ENCODE measurements at places on chromosomes 12 and 14.

- DNase-seq = no peak
Observed at GRCh38 chr12:28164644-28165275, 25.5 kb upstream of the CCDC91 start.

DNA sequence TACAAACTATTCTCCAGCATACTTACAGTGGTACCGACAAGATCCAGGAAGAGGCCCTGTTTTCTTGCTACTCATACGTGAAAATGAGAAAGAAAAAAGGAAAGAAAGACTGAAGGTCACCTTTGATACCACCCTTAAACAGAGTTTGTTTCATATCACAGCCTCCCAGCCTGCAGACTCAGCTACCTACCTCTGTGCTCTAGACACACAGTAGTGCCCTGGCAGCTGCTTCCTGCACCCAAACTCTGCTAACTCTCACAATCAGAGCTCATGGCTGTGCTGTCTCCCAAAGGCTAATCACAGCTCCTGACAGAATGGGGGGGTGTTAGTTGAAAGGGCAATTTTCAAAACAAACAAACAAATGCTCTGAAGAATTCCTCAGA is 95.2 kb upstream of the OR4E1 start:
- DNase-seq = no peak

DNA sequence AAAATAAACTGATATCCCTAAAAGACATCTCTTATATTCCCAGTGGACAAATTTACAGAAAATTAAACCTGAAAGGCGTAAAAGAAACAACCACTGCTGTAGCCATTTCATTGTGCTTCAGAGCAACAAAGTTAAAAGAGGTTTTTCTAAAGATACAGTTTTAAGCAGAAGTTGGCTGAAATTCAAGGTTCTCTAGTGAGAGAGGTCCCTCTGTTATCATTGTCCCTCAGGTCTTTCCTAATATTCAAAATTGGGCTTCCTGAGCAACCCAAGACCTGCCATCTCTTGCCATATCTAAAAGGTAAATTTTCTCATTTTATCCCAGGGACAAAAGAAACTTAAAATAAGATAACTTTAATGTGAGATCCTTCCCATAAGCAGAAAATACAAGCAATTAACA is 10.7 kb upstream of the SOS2 start:
- no peak for DNase-seq

DNA sequence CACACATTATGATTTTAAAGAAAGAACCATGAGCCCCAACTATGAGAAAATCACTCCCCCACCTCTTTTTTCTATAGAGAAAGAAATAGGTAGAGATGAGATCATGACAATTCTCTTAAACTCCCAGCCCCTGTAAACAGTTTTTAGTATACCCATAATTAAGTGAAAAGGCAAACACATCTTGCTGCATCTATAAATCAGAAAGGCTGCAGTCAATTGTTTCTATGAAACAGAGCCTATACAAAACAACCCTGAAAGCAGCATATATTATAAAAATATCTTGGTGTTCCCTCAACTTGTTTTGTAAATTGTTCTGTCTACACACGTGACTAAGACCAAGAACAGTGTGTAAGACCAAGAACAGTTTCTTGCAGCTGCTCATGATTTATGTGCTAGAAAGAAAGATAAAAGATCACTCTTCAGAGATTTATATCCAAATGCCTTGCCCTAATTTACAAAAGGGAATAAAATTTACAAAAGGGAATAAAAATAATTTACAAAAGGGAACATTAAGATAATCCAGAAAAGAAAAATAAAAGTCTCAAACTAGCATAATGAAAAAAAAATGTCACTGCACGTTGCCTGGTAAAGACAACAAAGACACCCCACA is 4.8 kb downstream of the KITLG start:
- no peak for DNase-seq

DNA sequence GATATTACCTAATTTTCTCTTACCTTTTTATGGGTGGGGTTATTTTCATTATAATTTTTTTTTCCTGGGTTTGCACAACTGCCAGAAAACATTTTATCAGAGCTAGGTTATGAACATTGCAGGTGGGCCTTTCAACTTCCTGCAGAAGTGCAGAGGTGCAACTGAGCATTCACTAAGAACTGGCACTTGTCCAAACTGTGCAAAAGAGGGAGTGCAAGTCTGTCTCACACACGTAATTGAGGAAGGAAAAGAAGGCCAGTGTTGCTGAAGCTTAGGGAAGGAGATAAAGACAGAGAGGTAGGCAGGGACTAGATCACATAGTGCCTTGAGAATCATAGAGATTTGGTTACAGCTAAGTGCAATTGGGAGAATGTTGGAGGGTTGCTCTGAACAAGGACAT is 14.1 kb upstream of the AMN1 start:
- peak; percentile 58 for DNase-seq

DNA sequence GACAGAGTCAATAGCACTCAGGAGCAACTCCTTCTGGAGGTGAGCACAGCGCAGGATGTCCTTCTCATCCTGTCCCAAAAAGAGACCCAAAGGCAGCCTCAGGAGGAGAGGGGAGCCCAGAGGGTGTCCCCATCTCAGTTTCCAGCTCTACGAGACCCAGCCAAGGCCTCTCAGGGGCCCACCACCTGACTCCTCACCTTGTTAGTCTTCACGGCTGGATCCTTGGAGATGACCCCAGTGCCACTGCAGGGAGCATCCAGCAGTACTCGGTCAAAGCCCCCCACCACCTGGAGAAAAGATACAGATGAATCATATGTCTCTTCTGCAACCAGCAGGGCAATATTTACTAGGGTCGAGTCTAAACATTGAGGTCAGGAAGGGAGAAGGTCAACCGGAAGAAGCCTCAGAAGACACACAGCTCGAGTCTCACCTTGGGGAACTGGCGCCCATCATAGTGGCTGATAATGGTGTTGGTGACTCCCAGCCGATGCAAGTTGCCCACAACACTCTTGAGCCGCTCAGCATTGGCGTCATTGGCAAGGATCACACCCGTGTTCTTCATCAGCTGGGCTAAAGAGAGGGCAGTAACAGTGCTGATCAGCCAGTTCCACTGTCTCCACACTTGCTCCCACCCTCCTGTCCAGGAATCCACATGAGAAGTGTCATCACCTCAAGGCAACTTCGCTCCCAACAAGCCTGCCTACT is 4.8 kb upstream of the IFFO1 start:
- no peak for DNase-seq

- DNase-seq = no peak
Observed at GRCh38 chr12:96094201-96094600, 58.8 kb upstream of the LTA4H start.

GRCh38 chr12:124698211-124698997 is 131.0 kb upstream of the NCOR2 start:
- DNase-seq = no peak

DNA sequence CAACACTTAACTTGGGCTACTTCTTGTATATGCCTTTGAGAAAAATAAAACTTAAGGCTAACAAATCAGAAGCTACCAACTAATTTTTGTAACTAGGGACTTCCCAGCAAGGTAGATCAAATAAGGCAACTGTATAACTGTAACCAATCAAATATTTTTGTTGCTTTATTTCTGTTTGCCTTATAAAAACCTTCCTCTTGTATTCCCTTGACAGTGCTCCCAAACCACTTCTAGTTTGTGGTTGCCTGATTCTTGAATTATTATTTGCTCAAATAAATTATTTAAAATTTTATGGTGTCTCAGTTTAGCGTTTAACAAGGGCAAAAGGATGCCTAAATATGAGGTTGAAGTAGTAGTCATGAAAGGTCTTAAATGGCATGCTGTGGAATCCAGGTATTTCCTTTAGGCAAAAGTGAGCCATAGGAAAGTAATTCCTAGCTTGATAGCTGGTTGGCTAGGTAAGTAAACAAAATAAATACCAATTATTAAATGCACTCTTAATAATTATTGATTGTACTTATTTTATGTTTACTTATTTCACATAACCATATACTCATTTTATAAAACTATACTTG is 632.6 kb downstream of the RPL10L start:
- no peak for DNase-seq

GRCh38 chr12:51961834-51962233 is 10.3 kb downstream of the ACVR1B start:
- no peak for DNase-seq

DNA sequence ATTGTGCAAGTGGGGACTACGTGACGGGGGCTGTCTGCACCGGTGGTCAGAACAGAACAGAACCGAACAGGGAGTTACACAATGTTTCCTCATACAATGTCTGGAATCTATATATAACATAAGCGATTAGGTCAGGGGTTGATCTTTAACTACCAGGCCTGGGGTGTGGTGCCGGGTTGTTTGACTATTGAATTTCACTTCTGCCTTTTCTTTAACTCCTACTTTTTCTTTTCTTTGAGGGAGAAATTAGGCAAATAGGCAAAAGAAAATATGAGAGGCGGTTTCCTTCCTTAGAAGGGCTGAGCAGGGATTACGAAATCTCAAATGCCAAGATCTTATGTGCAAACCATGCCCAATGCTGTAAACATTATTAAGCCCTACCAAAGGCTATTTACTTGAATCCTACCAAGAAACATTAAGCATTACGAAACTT is 140.3 kb downstream of the SLC38A6 start:
- no peak for DNase-seq

GRCh38 chr12:113612076-113612728 is 140.5 kb upstream of the LHX5 start:
- no peak for DNase-seq

GRCh38 chr14:66234411-66234810 is 251.8 kb upstream of the CCDC196 start:
- DNase-seq = no peak

DNA sequence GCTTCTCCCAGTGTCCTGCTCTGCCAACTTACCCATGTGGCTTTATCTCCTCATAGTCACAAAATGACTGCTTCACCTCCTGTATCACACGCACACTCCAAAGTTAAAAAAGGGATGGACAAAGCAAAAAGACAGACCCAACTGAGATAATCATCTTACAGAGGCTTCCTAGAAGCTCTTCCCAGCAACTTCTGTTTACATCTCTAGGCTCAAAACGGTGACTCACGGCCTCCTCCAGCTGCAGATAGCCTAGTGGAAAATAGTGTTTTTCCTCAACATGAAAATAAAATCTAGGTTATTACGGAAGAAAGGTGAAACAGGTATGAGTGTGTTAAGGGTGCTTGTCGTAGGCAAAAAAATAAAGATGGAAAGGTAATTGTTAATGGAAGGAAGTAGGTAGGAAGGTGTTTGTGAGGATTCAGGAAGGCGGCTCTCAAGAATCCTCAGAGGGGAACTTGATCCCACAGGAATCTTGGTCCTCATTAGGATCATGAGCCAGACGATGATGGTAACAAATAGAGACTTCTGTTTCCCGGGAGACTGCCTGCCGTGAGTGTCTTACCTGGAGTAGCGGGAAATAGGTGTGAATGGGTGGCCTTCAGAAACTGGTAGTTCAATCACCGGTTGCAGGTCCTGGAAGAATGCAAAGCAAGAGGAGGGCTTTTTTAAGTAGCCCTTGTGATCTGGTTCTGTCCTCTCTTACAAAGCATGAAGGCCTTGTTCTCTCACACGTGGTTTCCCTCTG is 487.5 kb upstream of the TMEM132C start:
- no peak for DNase-seq

DNA sequence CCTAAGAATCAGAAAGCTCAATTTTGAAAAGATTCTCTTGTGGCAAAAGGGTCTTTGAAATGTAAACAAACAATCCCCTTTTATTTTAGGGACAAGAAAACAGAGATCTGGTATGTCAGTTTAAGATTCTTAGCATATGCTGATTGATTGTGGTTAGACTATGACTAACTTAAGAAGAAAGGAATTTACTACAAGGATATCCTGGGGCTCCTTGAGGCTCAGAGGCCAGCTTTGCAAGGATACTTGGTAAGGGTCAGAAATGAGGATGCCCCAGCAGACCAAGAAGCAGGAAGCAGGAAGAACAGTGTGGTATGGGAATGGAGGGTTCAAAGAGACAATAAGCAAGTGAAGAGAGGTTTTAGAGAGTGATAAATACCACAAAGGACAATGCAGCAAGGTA is 474.6 kb downstream of the ETNK1 start:
- no peak for DNase-seq

GRCh38 chr12:97417568-97418218 is 44.9 kb upstream of the RMST start:
- no peak for DNase-seq

GRCh38 chr12:94263905-94264561 is 115.7 kb downstream of the PLXNC1 start:
- no peak for DNase-seq

GRCh38 chr12:67918441-67918840 is 70.8 kb upstream of the IFNG-AS1 start:
- no peak for DNase-seq

DNA sequence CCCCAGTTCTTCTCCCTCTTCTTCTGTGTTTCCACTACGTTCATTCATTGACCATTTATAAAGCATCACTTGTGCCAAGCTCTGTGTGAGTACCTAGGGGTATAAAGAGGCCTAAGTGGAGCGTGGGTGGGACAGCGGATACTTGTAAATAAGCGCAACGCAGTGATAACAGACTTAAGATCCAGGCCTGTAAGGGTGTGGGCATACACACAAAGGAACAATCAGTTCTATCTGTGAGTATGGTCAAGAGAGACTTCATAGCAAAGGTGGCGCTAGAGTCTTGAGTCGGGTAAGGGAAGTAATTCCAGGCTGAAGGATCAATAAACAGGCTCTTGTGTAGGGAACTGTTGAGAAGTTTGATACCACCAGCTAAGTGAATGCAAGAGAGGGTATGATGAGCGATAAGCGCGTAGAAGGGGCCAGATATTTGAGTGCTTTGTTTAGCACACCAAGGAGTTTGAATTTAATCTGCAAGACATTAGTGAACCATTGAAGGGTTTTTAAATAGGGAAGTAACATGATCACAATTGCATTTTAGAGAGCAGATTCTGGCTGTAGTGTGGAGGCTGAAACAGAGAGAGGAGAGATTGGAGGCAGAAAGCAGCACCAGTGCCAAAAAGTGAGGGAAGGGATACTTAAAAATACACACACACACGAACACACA is 1.0 kb upstream of the GXYLT1 start:
- no peak for DNase-seq

GRCh38 chr14:97233319-97233985 is 436.3 kb downstream of the VRK1 start:
- DNase-seq = no peak

- DNase-seq = peak; percentile 83
Observed at GRCh38 chr14:31207755-31208545, at the start of gene HECTD1. Gene HECTD1, minus strand, starts transcription at chr14:31207793. Its CDS starts 1,857 bp downstream, at chr14:31205936.

DNA sequence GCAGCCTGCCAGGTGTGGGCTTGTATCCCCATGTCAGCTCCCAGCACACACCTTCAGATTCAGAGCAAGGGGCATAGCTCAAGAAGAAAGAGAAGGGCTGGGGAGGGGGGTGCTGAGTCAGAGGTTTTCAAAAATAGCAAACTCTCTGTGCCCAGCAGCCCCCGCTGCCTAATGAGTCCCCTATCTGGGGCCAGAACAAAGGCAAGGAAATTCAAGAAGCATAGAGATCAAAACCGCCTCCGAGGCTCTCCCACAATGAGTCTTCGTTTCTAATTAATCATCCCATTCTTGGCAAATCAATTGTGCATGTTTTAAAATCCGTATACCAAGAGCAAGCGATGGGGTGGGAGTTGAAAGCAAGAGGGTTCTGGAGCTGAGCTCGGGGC is 19.5 kb upstream of the CMKLR1 start:
- DNase-seq = no peak

- no peak for DNase-seq
Observed at GRCh38 chr12:2851931-2852330, 4.9 kb downstream of the TEX52 start.

GRCh38 chr12:27780612-27781408 is 774 bp upstream of the MANSC4 start:
- DNase-seq = peak; percentile 9

- no peak for DNase-seq
Observed at GRCh38 chr12:53963005-53963404, 8.3 kb downstream of the HOXC12 start.

GRCh38 chr14:68397371-68397811 is 395.5 kb downstream of the ZFP36L1 start:
- no peak for DNase-seq
